Urinary bladder (tissue), 4 donors: ENCODE measurements at places on chromosomes 1 and 21. TPM values are rescaled to one million over a fixed set of nuclear protein-coding genes. Genes with fewer than 3 reads are reported as not detected.

Gene HES2
- 0.53 TPM for total RNA-seq

Gene RGSL1
- not detected for total RNA-seq

Gene CFAP107
- total RNA-seq, result not detected

Gene NBPF6
- total RNA-seq, result not detected

Gene TSPEAR
- total RNA-seq, result 0.21 TPM

Gene FLG
- 0.05 TPM for total RNA-seq

Gene CTBS
- total RNA-seq, result 15.4 TPM

Gene FAM72D
- total RNA-seq, result 0.85 TPM

Gene TFF3
- 6.8 TPM for total RNA-seq

Gene CFAP45
- total RNA-seq, result 0.48 TPM

Gene MEGF6
- total RNA-seq, result 14.5 TPM

Gene S100A3
- total RNA-seq, result not detected

Gene HUNK
- 7.3 TPM for total RNA-seq

Gene NBPF20
- total RNA-seq, result 4.4 TPM

Gene TNFSF4
- total RNA-seq, result 2.6 TPM

Gene MAP3K21
- total RNA-seq, result 2.6 TPM

Gene LCE1E
- not detected for total RNA-seq

Gene PPOX
- total RNA-seq, result 13.9 TPM

Gene AIRE
- 0.11 TPM for total RNA-seq

Gene BPNT1
- 24.3 TPM for total RNA-seq

Gene SNRPE
- total RNA-seq, result 93.7 TPM

Gene FMO5
- 9.5 TPM for total RNA-seq

Gene HEYL
- total RNA-seq, result 7.9 TPM

Gene OR2T2
- total RNA-seq, result not detected

Gene MYCL
- total RNA-seq, result 35.1 TPM

Gene KRTAP11-1
- not detected for total RNA-seq

Gene DMRTA2
- total RNA-seq, result not detected

Gene DCST1
- not detected for total RNA-seq

Gene CFH
- total RNA-seq, result 299 TPM

Gene DYNLT5
- 6.8 TPM for total RNA-seq

Gene PRMT6
- 19.6 TPM for total RNA-seq

Gene MAP1LC3C
- total RNA-seq, result 1.9 TPM

Gene FNDC7
- not detected for total RNA-seq

Gene IL12RB2
- total RNA-seq, result 6.0 TPM
